ENCODE measurements at places on chromosomes 11 and 22.

GRCh38 chr11:75312346-75312745, 39.1 kb downstream of the ARRB1 start:
- no peak for DNase-seq

DNA sequence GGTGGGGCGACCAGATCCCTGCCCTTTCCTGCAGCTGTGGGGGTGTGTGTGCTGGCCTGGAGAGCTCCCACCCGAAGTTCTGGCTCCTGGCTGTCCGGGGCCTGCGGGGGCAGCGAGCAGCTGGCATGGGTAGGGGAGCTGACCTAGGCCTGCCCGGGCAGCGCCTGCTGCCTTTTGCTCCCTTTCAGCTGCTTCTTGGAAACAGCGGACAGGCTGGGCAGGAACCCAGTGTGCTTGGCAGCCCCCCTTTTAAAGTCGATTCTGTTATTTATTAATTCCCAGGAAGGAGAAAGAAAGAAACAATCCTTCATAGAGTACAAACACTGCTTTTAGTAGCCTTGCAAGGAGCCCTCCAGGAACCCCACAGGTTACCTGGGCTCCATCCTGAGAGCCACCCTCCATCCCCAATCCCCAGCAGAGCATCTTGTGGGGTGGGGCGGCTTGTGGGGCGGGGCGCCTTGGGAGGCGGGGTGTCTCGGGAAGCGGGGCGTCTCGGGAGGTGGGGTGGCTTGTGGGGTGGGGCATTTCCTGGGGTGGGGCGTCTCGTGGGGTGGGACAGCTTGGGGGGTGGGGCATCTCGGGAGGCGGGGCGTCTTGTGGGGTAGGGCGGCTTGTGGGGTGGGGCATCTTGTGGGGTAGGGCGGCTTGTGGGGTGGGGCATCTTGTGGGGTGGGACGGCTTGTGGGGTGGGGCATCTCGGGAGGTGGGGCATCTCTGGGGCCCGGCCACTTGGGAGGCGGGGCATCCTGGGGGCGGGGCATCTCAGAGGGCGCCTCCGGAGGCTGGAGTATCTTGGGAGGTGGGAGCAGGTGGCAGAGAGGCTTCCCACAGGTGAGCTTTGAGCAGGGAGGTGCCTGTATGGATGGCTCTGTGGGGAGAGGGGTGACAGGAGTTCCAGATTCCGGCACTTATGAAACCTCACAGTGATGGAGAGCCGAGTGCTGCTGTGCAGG, 7.0 kb downstream of the CD81 start:
- DNase-seq = peak; percentile 70

- no peak for DNase-seq
These were observed 7.3 kb downstream of the TOP3B start for GRCh38 chr22:21975273-21975672.

DNA sequence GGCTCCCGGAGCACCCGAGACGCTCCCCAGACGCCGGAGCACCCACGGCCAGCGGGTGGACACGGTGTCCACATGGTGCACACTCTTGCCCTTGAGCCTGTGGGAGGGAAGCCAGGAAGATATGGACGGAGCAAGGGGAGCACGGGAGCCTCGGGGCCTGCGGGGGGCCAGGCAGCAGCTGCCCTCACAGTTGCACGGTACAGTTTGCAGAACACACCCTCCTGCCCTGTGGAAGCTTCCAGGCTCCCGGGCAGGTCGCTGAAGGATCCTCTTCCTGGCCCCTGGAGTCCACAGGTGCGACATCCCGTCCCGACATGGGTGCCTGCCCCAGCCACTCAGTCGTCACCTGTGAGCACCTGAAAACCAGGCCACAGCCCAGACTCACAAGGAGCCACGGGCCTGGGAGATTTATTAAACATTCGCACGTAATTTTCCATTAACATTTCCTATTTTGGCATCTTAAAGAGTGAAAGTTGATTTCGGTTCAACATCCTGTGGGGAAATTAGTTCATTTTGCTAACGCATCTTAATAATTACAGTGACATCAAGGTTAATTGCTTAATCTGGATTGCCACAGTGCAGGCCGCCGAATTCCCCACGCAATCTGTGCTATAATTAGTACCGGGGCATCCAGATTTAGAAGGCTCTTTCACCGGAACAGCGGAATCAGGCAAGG, 253.3 kb downstream of the BRD1 start:
- DNase-seq = no peak

GRCh38 chr22:42561856-42562255, 8.1 kb downstream of the SERHL2 start:
- no peak for DNase-seq

DNA sequence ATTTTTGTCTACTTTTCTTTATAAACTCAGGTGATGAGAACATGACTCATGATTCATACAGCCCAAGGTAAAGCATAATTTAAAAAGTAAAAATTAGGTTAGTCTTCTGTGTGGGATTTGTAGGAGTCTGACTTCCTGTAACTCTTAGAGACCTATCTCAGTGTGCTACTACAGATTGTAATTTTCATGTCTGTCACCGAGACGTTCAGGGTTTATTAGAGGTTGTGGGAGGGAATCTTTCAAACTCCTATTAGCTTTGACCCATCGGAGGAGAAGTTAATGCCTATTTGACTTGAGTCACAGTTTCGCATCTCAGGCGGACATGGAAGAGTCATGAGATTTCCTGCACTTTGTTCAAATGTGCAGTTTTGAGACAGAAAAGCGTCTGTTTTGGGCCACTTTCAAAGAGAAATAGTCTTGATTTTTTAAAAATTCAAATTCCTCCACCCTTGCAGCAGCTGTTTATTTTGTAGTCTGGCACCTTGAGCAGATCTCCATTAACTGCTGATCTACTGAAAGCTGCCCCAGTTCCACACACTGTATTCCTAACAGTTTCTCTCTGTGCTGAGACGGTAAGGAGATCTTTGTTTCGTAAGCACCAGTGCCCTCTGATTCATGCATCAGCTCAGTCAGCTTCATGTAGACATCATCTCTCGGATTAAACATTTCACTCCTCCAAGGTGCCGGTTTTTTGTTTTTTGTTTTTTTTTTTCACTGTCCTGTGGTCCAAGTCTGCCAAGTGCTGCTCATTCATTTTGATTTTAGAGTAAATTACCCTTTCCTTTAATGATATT, 24.3 kb downstream of the ALKBH3 start:
- DNase-seq = no peak

DNA sequence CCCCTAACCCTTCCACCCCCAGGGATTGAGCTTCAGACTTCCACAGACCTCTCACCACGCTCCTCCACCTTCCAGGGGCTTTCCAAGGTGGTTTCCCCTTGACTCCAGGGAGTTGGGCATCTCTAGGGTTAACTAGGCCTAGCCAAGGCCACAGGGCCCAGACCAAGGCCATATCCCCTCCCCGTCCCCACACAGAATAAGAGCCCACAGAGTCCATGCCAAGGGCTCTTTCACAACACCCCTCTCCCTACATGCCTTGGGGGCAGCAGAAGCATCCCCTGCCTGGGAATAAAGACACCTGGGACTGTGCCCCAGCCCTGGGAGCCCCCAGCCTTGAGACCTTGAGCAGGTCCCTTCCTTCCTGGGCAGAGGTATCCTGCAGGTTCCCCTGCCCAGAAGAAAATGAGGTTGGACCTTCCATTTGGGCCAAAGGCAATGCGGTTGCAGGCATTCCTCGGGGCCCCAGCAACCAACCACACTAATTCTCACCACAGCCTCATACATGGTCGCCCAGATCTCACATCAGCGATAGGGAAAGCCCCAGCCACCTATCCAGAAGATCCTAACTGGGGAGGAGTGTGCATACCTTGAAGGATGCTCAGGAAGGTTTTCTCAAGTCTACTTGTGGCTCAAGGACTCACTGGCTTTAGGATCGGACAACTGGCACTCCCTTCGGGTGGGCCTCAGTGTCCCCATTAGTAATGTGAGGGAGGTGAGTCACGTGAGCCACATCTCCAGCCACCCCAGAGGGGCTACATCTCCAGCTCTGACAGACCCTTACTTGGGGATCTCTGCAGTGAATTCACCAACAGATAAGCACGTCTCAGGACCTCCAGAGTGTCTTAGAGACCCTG, 1.7 kb downstream of the GDPD5 start:
- no peak for DNase-seq

GRCh38 chr11:116643521-116643920, 129.3 kb downstream of the BUD13 start:
- DNase-seq = no peak

- peak; percentile 77 for DNase-seq
These were observed 3.2 kb downstream of the ARVCF start for GRCh38 chr22:20013382-20013871.

GRCh38 chr11:114295676-114296604, at the start of gene NNMT:
Gene NNMT (plus strand): TSS chr11:114296399. CDS start chr11:114296557, 158 bp downstream.
- peak; percentile 82 for DNase-seq

GRCh38 chr11:118306556-118306955, 2.0 kb downstream of the CD3E start:
- DNase-seq = no peak

DNA sequence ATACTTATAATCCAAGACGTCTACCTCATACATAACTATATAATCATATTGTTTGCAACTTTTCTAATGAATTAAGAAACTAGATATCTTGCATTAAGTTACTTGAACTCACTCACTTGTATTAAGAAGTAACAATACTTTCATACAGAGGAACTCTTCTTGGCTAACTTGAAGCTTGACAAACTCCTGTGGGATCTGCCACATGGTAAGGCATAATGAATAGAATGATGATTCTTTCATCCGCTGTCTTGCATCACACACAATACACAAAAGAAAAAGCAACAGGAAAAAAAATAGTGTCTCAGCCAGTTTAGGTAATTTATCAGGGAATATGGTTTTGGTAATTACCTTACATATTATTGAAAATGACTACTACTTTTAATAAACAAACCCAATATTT, 79.8 kb downstream of the PGR start:
- no peak for DNase-seq

GRCh38 chr22:49027368-49027670, 800.4 kb downstream of the BRD1 start:
- no peak for DNase-seq

- DNase-seq = no peak
These were observed 1047.7 kb downstream of the BRD1 start for GRCh38 chr22:48779661-48780596.

DNA sequence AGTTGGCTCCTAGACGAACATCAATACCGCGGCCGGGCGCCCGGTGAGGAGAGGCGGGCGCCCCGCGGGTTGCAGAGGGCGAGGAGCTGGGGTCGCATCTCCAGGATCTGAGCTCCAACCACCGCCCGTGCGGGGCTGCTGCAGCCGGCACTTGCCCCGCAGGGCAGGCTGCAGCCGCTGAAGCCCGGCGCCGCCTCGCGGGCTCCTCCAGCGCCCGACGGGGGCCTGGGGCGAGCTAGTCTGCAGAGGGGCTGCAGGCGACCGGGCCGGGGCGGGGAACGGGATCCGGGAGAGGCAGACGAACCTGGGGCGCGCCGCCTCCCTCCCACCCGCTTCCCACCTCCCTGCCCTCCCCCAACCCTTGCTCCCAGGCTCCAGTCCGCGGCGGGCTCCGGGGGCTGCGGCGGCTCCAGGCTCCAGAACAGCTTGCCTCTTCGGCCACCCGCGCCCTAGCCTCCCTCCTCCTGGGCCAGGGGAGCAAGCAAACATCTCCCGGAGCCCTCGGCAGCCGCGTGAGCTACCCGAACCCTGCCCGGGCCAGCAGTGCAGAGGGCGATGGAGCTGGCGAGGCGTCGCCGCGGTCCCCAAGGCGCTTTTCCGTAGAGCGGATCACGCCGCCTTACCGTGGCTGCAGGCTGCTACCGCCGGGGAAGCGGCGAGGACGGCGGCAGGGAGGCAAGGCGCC, 802 bp downstream of the TENM4 start:
- DNase-seq = peak; percentile 56

- no peak for DNase-seq
These were observed 19.8 kb upstream of the SLC29A2 start for GRCh38 chr11:66391322-66391721.

GRCh38 chr11:60370811-60371298, 7.5 kb upstream of the MS4A7 start:
- DNase-seq = no peak

DNA sequence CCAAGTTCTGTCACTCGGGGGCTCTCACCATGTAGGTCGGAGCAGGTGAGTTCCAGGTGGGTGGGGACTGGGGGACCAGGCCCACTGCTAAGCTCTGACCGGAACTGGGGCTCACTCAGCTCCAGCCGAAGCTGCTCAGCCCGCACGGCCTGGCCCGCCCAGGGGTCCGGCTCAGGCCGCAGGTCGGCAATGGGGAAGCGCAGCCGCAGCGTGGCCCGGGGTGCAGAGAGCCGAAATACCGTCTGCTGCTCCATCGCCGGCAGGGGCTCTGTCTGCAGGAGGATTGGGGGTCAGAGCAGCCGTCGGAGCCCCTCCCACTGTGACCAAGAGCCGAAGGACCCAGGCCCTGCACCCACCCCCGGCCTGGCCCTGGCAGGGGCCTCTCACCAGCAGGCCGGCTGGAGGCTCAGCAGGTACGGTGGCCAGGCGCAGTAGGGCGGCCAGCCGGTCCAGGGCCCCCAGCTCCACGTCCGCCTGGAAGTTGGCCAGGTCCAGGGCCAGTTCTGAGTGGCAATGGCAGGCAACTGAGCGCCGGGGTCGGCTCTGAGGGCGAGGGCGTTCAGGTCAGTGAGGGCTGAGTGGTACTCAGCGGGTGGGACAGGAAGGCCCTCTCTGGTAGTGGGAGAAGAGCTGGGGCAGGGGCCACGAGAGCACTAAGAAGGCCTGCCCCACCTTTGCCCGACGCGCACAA, 7.2 kb downstream of the ATG2A start:
- DNase-seq = no peak

DNA sequence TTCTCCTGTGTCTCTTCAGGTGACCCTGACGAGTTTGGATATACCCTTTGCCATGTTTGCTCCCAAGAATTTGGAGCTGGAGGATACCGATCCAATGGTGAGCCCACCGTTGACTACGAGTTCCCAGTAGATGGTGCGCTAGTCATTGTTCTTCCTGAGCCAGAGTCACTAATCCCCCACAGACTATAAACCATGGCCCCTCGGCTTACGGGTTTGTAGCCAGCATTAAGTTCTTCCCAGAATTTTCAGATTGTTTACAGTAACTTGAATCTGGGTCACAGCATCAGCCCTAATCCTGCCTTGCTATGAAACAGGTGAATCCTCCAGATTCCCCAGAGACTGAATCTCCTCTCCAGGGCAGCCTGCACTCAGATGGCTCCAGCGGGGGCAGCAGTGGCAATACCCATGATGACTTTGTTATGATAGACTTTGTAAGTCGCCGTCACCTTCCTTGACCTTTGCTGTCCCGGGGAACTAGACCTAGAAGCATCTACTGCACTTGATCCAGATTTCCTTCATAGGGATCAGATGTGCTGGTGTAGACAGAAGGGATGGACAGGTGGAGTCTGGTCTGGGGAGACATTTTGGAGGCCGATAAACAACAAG, 31.8 kb downstream of the ARHGAP1 start:
- DNase-seq = no peak

- DNase-seq = peak; percentile 62
These were observed 13.7 kb downstream of the MFNG start for GRCh38 chr22:37472418-37473006.

- DNase-seq = no peak
These were observed 127.7 kb upstream of the SESN3 start for GRCh38 chr11:95358511-95359340.

DNA sequence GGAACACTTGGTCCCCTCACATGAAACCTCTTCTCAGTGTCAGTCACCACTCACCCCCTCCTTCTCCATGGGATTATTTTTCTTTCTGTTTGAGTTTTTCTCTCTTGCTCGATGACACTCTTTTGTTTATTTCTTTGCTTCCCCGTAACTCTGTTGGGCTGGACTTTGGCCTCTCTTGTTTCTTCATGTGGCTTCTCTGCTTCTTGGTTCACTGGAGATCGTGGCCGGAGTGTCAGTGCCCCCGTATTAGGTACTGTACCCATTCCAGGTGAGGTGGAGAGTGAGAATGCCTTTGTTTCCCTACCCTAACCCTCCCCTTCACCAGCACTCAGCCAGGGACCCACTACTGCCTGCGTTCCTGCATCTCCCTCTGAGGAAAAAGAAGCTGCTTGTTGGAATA, 32.5 kb downstream of the CYB5R2 start:
- no peak for DNase-seq

GRCh38 chr11:8098879-8099278, 17.9 kb downstream of the TUB start:
- DNase-seq = peak; percentile 53
